OCI-M1 (cell line): ENCODE measurements at places on chromosomes 16 and 17.
A peak's percentile ranks its signal among the peaks of the same experiment; 100 is the strongest.

DNA sequence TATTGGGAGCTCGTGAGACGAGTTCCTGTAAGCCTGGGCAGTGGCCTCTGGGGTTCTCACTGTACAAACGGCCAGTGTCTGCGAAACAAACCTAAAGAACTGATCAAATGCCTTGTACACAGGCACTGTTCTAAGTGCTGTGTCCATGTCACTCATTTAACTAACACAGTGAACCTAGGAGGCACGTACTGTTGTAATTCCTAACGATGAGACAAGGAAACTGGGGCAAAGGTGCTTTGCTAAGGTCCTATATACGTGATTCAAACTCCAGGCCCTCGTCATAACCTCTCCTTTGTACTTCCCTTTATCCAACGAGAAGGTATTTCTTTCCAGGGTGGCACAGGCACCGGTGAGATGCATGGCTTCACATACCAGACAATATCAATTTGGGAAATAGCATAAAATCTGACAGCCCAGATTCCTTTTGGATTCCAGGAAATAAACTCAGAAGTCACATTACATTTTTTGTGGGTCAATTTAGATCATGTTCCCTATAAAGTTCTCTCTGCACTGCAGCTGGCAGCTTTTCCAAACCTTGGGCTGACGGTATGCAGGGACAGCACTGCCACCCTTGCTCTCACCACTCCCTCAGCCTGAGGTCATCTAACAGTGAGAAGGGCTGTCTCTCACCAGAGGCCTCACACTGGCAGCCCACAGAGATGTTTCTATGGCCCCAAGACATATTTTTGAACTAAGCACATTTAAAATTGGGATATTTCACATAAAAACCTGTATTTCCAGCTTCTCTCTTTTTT lies 18.3 kb downstream of the GLYR1 start:
- DNase-seq = no peak

GRCh38 chr17:42660692-42661345 lies 1.7 kb downstream of the TUBG2 start:
- DNase-seq = no peak

GRCh38 chr17:39001703-39002637 lies 34.8 kb upstream of the FBXO47 start:
- DNase-seq = peak; percentile 49

GRCh38 chr17:52170963-52171572 lies 12.6 kb upstream of the CA10 start:
- DNase-seq = peak; percentile 40

DNA sequence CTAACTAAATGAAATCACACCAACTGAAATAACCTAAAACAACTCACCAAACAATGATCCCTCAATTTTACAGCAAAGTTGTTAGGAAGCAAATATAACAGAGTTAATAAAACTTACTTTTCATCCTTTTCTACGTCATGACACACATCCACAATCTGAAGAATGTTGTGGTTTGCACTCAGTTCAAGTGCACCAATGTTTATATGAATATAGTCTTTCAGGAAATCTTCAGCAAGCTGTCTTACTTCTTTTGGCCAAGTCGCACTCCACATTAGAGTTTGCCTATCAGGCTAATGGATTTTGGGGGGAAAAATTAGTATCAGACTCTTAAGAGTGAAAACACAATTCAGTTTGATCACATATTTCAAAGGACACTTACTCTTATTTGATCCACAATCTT lies 3.3 kb downstream of the DDX5 start:
- no peak for DNase-seq

DNA sequence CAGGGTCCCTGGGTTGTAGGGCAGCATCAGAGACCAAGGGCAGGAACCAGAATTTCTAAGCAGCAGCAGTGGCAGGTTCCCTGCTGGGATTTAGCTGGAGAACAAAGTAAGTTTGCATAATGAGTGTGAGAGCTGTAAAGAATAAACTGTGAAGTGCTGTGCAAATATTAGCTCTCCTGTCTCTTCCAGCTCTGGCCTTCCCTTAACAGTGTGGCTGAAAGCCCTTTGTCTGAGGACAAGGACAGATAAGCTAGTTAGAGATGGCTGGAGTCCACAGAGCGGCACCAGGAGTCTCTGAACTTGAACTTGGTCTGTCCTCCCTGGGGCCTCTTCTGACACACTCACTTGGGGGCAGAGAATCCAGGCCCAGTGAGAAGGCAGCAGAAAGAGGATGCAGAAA lies 98.2 kb upstream of the WSCD1 start:
- DNase-seq = no peak

GRCh38 chr17:49549691-49550678 lies 25.7 kb upstream of the NXPH3 start:
- DNase-seq = no peak

DNA sequence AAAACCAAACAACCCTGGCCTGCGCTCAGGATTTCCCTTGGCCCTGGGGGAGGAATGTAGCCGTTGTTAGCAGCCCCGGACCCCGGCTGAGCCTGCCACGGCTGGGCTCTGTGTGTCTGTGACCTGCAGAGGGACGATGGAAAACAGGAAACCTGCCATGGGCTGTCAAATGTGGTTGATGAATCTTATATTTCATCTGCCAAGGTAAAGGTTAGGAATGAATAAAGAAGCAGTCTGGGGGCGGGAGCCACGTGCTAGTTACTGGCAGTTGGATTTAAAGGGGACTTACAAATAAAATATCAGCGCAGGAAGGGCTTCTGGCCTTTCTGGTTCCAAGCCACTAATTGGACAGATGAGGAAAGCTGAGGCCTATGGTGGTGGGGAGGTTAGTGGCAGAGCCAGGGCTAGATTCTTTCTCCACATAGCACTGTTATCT lies at the start of gene KRT23:
Gene KRT23 (minus strand): TSS at position 263 of the 436 bp plus-strand sequence. CDS start 1,043 bp downstream, outside the sequence.
- no peak for DNase-seq

- DNase-seq = peak; percentile 35
Measured at GRCh38 chr17:21510686-21511362, 134.7 kb downstream of the KCNJ12 start.

DNA sequence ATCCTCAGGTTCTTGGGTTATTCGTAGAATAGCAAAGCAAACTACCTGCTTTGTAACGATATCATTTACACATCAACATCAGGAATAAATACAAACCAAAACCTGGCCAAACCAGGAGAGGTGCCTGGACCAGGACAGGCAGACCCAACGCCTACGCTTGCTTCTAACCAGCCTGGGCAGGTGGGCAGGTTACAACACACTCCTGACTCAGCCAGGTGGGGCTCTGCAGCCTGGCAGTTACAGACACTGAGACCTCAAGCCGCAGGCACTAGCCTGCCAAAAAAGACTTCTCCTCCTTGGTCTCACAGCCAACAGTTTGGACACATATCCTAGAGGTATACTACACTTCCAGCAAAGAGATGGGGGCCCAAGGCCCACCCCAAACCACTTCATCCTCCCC lies 14.0 kb downstream of the ANKRD11 start:
- DNase-seq = no peak

GRCh38 chr17:63345611-63346010 lies 100.5 kb downstream of the CYB561 start:
- DNase-seq = no peak

GRCh38 chr17:9343516-9343915 lies 232.1 kb downstream of the STX8 start:
- DNase-seq = no peak

GRCh38 chr17:81403671-81404534 lies 8.6 kb downstream of the BAHCC1 start:
- no peak for DNase-seq

DNA sequence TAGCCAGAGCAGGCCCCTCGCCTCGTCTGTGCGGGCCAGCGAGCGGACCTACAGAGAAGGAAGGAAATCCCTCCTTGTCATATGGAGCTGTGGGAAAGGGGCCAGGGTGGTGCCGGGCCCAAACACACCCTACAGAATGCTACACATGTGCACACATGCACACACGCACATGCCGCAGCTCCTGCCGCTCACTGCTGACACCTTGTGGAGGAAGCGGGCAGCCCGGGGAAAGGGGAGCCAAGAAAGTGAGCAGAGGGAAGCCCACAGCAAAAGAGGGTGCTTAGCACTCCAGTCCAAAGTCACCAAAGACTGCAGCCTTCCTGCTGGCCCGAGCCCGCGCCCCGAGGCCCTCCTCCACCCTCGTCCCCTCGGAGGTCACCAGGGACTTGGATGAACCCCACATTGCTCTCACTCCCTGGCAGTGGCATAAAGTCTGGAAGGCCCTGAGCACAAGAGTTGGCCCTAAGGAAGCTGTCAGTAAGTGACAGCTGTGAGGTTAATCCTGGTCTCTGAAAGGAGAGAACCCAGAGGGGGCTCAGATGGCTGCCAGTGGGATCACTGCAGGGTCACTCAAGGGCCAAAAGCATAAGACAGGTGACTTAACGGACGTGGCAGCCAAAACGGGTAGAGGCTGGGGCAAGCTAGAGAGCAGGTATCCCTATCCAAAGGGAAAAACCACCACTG lies 68.2 kb downstream of the MYO18A start:
- peak; percentile 88 for DNase-seq

- DNase-seq = no peak
Measured at GRCh38 chr17:82633343-82633742, 14.9 kb downstream of the WDR45B start.

DNA sequence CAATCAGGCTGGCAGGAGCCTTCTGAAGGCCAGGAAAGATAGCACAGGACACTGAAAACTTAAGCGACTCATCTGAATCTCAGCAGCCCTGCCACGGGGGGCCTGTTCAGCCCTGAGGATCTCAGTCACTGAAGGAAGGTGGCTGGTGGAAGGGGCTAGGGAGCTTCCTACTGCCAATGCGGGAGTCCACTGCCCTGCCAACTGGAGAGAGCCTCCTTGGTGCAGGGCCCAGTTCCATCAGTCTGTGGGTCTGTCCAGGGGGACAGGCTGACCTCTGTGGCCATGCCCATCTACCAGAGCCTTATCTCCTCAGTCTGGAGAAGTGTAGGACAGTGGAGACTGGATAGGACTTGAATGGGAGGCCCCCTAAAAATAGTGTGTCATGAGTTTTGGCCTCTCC lies 1851.6 kb downstream of the TP53TG3F start:
- DNase-seq = no peak

DNA sequence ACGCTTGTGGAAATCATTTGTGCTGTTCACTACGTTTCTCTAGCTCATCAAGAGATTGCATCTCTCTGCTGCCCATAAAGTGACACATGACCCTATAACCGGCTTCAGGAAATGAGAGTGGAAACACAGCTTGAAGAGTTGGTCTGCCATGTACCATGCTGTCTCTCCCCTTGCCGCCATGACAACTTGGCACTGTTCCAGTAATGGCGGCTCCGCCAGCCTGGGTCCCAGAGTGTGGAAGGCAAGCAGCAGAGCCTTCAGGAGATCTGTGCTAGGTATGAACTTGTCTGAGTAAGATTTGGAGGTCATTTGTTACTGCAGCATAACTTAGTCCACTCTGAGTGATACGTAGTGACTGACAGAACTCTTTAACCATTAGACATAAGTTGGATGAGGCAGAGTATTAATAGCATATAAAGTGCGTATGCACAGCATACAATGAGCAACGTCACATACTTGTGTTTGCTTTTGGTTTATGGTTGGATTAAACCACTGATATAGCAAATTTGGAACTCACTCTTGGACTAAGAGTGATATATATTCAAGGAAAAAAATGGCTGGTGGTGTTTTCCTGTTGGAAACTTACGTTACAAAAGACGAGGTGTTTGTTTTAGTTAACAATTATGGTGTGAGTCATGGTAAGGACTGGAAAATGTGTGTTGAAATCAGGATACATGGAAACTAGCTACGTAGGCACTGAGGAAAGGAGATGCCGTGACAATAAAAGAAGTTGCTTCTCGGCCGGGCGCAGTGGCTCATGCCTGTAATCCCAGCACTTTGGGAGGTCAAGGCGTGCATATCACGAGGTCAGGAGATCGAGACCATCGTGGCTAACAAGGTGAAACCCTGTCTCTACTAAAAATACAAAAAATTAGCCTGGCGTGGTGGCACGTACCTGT lies 24.4 kb upstream of the PMP22 start:
- no peak for DNase-seq

DNA sequence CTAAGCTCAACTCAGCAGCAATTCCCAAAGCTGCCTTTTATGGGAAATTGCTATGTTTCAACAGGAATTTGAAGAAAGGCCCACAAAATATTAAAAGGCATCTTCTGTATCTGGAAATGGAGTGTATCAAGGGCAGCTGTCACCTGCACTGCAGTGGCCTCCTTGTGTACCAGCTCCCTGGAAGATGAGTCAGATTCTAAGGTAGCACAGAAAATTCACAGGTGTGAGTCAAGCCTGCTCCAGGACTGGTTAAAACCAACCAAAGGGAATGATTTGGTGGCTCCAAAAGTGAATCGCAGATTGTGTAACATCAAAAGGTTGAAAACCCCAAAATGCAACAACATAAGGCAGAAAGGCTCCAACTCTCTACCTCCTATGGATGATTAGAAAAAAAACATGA lies 296.4 kb downstream of the GRIN2A start:
- no peak for DNase-seq
